LHCN-M2 (cell line): ENCODE measurements at places on chromosomes 5 and 9.

DNA sequence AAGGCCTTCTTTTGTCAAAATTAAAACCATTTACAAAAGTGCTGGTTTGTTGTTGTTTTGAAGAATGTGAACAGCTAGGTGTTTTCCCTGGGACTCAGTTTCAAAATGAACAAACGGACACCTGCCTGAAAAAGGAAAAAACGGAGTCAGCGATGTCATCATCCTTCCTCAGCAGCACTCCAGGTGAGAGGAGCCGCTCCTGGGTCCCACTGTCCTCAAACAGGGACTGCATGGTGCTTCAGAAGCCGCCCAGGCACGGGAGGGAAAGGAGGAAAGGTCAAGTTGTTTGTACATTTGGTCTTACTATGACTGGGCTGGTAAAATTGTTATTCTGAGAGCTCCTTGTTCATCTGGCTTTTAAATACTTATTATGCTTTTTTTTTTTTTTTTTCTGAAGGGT is 69.0 kb upstream of the ZSWIM6 start:
- no peak for DNase-seq

DNA sequence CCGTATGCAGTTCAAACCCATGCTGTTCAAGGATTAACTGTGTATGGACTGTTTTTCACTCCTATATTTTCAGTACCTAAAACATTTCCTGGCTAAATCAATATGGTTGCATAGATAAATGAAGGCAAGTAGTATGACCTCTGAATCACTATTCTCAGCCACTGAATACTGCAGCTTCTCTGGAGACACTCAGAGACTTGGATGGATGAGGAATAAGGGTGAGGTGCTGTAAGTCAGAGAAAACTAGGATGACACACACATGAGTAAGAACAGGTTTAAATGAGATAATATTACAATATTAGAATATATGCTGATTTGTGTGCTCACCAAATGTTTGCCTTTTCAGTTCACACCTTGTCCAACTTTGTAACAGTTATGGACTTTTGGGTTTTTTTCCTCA is 26.0 kb upstream of the ANXA1 start:
- no peak for DNase-seq

- peak; percentile 78 for DNase-seq
These were observed 126.8 kb downstream of the EHMT1 start for GRCh38 chr9:137745541-137745991.

DNA sequence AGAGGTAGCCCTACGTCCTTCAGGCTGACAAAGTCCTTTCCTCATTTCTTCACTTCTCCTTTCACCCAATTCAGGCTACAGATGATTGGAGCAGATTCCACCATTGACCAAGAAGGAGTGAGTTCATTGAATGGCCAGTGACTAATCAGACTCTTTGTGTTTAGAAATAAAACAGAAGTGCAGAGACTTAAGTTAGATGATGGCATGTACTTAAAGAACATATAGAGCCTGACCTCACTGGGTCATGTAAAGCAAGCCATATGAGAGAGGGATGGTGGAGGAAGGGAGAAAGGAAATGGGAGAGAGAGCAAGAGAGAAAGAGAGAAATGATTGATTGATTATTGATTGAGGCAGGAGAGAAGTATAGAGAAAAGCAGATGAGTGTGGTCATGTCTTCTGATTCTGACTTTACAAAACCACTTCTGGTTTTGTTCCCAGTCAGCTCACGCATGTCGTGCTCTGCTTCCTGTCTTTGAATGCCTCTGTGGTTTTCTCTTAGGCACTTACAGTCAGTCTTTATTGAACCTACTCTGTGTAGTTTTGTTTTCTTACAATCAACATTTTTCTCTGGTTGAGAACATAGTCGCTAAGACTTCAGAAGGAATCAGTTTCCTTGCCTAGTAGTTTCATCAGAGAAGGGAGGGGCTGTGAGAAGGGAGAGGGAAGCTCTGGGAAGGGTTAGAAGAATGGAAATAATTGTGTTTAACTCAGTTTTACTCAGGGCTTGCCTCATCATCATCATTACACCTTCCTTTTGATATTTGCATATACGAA is 149.2 kb upstream of the KLF9 start:
- DNase-seq = peak; percentile 58

DNA sequence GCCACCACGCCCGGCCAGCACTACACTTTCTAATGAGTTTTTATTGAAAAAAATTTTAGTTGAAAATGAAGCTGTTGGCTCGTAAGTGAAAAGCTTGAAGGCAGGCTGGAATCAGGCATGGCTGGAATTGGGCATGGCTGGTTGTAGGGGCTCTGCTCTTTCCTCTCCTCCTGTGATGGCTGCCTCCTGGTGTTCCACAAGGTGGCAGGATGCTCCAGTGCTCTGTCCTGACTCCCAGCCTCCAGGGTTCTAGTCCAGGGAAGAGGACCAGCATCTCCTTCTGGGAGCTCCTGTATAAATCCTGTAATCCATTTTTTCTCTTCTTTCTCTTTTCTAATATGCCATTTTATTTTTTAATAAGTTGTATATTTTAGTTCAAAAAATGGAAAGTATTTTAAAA is 57.2 kb upstream of the DHFR start:
- DNase-seq = peak; percentile 54

GRCh38 chr5:77935506-77936364 is 159.6 kb upstream of the TBCA start:
- DNase-seq = peak; percentile 64

GRCh38 chr9:100125910-100126309 is 26.9 kb downstream of the INVS start:
- no peak for DNase-seq

- DNase-seq = no peak
These were observed 818.8 kb upstream of the TYRP1 start for GRCh38 chr9:11874414-11874813.

DNA sequence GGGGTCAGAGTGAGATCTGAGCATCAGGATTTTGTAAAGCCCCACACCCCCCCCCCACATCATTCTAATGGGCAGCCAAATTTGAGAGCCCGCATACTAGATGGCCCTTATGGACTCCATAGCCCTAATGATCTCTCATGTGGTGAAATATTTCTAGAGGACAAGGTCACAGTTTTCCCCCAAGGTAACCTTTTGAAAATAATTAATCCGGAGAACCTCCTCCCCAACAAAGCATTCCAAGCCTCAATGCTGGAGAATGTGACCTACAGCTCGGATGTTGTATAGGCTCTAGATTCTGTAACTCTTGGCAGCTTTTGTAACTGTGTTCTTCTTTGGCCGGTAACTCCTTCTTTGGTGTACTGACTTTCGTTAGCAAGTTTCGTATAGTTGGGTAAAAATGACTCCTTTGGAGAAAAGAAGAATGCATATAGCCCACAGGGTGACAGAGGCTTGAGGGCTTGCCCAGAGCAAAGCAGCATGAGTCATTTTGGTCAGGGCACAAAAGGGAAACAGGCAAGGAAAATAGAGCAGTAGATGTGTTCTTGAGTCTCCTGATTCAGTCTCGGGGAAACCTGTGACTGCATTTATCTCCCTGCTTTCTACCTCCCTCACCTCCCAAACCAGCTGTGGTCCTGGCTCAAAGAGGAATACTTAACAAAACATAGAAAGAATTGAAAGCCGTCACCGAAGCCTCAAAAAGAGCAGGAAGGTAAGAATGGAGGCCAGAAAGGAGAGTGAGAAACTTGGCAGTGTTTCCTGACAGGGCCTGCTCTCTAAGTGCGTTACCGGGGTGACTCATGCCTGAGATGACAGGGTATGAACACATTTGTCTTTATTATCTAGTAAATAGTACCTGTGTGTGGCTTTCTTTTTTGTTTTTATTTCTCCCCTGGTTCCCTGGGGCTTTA is 6.6 kb upstream of the XPA start:
- peak; percentile 92 for DNase-seq

- peak; percentile 31 for DNase-seq
These were observed 23.4 kb upstream of the FUBP3 start for GRCh38 chr9:130555968-130556367.

GRCh38 chr5:117082977-117083376 is 508.4 kb upstream of the SEMA6A start:
- DNase-seq = no peak

DNA sequence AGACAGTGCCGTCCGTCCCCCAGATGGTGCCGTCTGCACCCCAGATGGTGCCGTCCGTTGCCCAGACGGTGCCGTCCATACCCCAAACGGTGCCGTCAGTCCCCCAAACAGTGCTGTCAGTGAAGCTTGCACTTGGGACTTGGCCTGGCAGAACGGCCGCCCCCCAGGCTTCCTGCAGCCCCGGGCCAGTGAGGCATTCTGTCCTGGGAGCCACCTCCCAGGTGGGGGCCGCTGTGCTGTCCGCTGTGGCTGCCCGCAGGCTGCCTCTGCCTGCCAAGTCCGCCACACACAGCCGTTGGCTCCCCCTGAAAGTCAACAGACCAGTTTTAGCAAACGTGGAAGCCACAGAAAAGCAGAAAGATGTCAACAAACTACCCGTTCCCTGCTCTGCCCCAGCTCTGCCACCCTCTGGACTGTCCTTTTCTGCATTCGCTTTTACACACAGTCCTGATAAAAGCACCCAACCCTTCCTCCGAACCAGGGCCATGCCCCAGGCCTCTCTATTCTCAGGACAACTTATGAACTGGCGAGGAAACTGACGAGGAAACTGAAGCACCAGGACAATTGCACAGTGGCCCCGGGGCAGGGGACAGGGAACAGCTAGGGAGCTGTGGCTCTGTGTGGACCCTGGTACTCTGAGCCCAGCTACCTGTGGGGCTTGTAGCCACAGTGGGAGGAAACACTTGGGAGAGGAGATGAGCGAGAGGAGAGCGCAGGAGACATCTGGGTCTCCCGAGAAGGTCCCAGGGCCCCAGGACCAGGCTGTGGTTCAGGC is 39.6 kb upstream of the RXRA start:
- DNase-seq = no peak

DNA sequence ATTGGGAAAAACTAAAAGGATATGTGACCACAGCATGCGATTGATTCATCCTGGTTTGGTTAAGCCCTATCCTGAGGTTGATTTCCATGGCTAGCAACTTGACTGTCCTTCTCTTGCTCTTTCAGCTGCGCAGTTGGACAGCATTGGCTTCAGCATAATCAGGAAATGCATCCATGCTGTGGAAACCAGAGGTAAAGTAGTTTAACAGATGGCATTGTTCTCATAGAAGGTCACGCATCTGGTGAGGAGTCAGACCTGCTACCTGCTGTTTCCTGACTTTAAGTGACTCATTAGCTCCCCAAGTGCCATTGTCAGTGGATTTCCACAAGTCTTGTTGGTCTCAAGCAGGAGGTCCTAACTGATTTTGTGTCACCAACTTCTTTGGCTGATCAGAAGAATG is 266.9 kb downstream of the ARHGAP26 start:
- DNase-seq = no peak

GRCh38 chr5:76958991-76959767 is 6.3 kb downstream of the CRHBP start:
- peak; percentile 83 for DNase-seq

GRCh38 chr9:127398275-127398647 is 1.3 kb downstream of the SLC2A8 start:
- DNase-seq = no peak

- DNase-seq = no peak
These were observed 96.5 kb upstream of the ANKRD55 start for GRCh38 chr5:56329652-56330051.

DNA sequence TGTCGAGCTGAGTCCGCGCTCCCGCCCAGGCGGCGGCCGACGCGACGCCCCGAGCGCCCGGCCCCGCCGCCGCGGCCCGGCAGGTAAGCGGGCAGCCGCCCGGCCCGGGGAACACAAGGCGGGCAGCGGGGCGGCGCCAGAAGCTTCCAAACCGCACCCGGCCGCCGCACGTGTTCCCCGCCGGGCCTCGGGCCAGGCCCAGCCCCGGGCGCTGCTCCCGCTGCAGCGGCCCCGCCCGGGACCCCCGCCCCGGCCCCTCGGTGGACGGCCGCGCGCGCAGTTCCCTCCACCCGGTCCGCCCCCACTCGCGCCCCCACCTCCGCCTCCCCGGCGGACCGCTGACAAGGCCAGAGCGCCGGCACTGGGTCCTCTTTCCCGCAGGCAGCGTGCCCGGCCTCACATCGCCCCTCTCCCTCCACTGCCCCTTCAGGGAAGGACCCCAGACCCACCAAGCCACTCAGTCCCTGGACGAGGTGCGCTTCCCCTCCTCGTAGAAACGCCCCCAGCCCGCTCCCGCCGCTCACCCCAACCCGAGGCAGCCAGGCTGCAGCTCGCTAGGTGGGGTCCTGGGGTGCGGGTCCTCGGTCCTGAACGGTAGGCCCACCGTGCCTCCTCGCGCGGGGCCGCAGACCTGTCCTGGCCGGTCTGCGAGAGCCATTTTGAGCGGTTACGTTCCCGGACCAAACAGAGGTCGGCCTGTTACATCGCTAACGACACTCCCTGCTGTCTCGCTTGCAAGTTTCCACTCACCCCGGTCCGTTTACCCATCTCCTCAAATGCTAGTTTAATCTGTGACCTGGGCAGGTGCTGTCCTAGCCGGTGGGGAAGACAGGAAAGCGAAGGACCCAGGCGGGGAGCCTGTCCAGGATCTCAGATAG is 475 bp downstream of the WDR5 start:
- no peak for DNase-seq

DNA sequence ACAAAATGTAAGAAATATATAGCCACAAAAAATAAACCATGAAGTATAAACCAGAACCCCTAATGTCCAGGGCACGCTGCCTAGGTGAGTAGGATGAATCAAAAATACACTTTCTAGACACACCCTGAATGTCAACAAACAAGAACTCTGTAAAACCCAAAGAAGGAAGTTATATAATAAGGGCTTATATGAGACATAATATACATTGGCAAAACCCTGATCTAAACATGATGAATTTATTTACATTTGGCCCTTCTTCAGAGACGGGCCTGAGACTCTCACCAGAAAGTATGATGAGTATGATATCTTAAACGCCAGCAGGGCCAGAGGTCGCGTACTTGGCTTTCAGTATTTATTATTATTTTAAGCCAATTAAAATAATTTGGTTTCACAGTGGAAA is 125.1 kb upstream of the FST start:
- DNase-seq = no peak

GRCh38 chr5:110294281-110294680 is 432.2 kb downstream of the TMEM232 start:
- DNase-seq = no peak

DNA sequence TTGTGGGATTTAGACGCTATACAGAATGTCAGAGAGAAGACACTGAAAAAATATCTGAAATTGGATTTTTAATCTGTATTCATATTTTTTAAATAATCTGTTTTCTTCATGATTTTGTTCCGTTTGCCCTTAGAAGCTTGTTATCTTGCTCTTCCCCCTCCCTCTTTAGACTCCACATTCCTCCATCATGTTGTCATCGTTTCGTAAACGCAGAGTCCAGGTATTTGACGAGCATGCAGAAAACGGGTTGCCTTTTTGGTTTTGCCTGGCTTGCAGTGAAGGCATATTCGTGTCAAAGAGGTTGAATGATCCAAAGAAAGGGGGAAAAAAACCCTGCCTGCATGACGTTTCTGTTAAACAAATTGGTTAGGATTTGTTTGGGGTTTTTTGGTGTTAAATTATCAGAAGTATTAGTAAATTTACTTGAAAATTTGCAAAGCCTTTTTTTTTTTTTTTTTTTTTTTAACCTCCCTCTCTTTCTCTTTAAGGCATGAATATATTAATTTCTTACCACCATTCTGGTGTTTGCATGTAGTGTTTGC is 2.9 kb downstream of the SPTAN1 start:
- DNase-seq = peak; percentile 53

GRCh38 chr9:115015018-115015635 is 84.7 kb upstream of the TNFSF8 start:
- peak; percentile 62 for DNase-seq

GRCh38 chr5:114419959-114420358 is 58.1 kb downstream of the KCNN2 start:
- no peak for DNase-seq
